Astrocyte (in vitro differentiated cells and primary cell): ENCODE measurements at places on chromosomes 13 and 19. TPM values are rescaled to one million over a fixed set of nuclear protein-coding genes. Genes with fewer than 3 reads are reported as not detected.

Gene CCDC169
- 0.62 and 0.98 TPM in 2 replicates for total RNA-seq

Gene IL11
- 183 and 202 TPM in 2 replicates for total RNA-seq

Gene CEBPA
- 0.45 and 0.50 TPM in 2 replicates for total RNA-seq

Gene ZNF627
- total RNA-seq, result 20.4 and 20.5 TPM in 2 replicates

Gene ADGRL1
- total RNA-seq, result 40.9 and 48.9 TPM in 2 replicates

Gene AP2S1
- total RNA-seq, result 262 and 278 TPM in 2 replicates

Gene NAPSA
- not detected in 2 replicates for total RNA-seq

Gene ZNF726
- total RNA-seq, result 0.54 and 0.89 TPM in 2 replicates

Gene TUBA3C
- not detected in 2 replicates for total RNA-seq

Gene PCDH17
- 0.70 and 2.1 TPM in 2 replicates for total RNA-seq

Gene SOX1
- not detected in 2 replicates for total RNA-seq

Gene AP1M2
- 1.7 and 4.5 TPM in 2 replicates for total RNA-seq

DNA sequence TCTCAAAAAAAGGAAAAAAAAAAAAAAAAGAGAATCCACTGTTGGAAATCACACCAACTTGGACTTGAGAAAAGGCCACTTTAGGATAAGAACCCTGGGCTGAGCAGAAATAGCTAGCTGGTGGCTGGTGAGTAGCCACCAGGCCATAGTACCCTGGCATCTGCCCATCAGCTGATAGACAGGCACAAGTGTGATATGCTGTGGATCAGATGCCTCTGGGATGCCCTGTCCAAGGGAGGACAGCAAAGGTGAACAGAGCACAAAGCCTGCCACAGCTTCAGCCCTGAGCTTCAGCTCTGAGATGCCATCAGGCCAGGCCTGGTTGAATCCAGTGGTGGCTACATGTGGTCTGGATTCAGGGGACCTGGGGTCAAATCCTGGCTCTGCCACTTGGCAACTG, 8.7 kb downstream of the SIRT2 start:
- H3K27ac ChIP-seq, result no peak overlapping the region
- H3K36me3 ChIP-seq, result peaks cover 7% of the 10 kb centered on the region
- no peaks in the 10 kb centered on the region for H3K27me3 ChIP-seq
- H3K4me1 ChIP-seq, result no peaks in the 10 kb centered on the region
- no peak for DNase-seq

DNA sequence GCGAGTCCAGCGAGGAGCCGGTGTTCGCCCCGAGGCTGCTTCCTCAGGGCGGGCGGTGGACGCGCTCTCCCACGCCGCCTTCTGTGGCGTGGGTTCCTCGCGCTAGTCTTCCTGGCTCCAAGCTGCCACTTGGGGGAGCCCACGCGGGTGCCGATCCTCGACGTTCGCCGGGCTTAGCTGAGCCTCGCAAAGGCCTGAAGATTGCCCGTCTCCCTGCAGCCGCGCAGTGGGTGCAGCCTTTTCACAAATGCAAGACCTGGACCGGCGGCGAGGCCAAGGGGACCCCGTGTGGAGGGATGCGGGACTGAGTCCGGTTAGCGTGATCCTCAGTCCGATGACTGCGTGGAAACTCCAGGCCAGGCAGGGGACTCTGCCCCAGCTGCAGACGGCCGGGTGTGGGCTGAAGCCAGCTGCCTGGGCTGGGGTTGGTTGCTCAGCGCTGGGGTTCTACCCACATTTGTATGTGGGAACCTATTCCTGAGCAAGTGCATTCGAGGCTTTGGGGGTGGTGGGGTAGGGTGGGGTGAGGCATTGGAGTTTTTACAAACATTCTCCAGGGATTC, 16.6 kb upstream of the LRP3 start:
- H3K4me3 ChIP-seq, result peak overlapping the region; percentile 48
- H3K4me1 ChIP-seq, result peaks cover 13% of the 10 kb centered on the region
- H3K27me3 ChIP-seq, result no peaks in the 10 kb centered on the region
- H3K36me3 ChIP-seq, result no peaks in the 10 kb centered on the region
- H3K27ac ChIP-seq, result peak overlapping the region; percentile 25
- DNase-seq, result no peak

- peak; percentile 16 for DNase-seq
- H3K27ac ChIP-seq, result no peak overlapping the region
- H3K4me3 ChIP-seq, result no peak overlapping the region
- H3K4me1 ChIP-seq, result no peaks in the 10 kb centered on the region
These were observed 14.6 kb downstream of the ZNF254 start for GRCh38 chr19:24101459-24102115.

GRCh38 chr13:78102121-78102677, 183.6 kb upstream of the EDNRB start:
- no peak overlapping the region for H3K4me3 ChIP-seq
- no peak overlapping the region for H3K27ac ChIP-seq
- H3K27me3 ChIP-seq, result no peaks in the 10 kb centered on the region
- H3K4me1 ChIP-seq, result no peaks in the 10 kb centered on the region
- peak; percentile 40 for DNase-seq
- no peaks in the 10 kb centered on the region for H3K36me3 ChIP-seq

GRCh38 chr19:43507880-43508279, 3.3 kb upstream of the PHLDB3 start:
- peaks cover 8% of the 10 kb centered on the region for H3K36me3 ChIP-seq
- H3K4me3 ChIP-seq, result no peak overlapping the region
- no peak for DNase-seq
- peaks cover 5% of the 10 kb centered on the region for H3K4me1 ChIP-seq
- no peaks in the 10 kb centered on the region for H3K27me3 ChIP-seq

GRCh38 chr19:54673222-54673621, 10.4 kb downstream of the LILRB4 start:
- H3K27ac ChIP-seq, result no peak overlapping the region
- no peak overlapping the region for H3K4me3 ChIP-seq
- no peaks in the 10 kb centered on the region for H3K36me3 ChIP-seq

DNA sequence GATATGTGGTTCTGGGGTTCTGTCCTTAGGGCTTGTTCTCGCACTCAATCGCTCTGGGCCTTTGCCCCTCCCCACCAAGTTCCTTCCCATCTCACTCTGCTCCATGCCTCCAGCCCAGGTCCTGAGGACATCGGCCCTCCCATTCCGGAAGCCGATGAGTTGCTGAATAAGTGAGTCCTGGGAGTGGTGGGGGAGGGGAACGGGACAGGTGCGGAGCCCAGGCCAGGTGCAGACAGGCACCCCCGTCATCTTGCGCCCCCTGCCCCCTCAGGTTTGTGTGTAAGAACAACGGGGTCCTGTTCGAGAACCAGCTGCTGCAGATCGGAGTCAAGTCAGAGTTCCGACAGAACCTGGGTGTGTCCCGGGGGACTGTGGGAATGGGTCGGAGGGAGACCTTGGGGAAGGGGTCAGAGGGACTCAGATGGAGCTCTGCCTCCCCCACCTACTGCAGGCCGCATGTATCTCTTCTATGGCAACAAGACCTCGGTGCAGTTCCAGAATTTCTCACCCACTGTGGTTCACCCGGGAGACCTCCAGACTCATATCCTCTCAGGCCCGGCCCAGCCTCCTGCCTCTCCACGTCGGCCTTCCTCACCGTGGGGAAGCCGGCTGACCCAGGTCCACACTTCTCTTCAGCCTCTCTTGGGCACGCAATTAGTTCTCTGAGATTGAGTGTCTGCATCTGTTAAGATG, 10.1 kb downstream of the FUZ start:
- H3K36me3 ChIP-seq, result peaks cover 14% of the 10 kb centered on the region
- no peaks in the 10 kb centered on the region for H3K4me1 ChIP-seq
- no peak for DNase-seq
- no peak overlapping the region for H3K27ac ChIP-seq

DNA sequence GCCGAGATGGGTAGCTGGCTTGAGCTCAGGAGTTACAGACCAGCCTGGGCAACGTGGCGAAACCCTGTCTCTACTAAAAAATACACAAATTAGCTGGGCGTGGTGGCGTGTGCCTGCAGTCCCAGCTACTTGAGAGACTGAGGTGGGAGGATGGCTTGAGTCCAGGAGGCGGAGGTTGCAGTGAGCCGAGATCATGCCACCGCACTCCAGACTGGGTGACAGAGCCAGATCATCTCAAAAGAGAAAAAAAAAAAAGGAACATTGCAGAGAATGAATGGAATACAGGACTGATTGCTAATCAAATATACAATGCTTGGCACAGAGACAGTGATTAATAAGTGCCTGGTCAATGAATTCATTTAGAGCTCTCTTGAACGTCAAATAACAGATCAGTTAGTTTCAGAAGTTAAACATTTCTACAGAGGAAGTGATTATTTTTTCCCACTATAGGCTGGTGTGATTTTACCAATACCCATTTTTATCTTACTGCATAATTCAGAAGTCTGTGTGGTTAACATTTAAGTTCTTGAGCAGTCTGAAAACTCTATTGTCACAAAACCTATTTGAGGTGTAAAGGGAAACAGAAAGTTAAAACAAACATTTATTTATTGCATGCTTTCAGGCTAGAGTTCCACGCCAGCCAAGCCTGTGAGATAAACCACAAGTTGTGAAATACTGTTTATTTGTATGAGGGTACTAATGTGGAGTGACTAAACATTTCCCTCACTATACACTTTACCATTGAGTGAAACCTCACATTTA, 7.7 kb upstream of the TBC1D4 start:
- peak; percentile 75 for DNase-seq
- H3K27me3 ChIP-seq, result no peaks in the 10 kb centered on the region
- H3K4me3 ChIP-seq, result no peak overlapping the region
- no peak overlapping the region for H3K27ac ChIP-seq
- H3K4me1 ChIP-seq, result peaks cover 23% of the 10 kb centered on the region
- no peaks in the 10 kb centered on the region for H3K36me3 ChIP-seq

DNA sequence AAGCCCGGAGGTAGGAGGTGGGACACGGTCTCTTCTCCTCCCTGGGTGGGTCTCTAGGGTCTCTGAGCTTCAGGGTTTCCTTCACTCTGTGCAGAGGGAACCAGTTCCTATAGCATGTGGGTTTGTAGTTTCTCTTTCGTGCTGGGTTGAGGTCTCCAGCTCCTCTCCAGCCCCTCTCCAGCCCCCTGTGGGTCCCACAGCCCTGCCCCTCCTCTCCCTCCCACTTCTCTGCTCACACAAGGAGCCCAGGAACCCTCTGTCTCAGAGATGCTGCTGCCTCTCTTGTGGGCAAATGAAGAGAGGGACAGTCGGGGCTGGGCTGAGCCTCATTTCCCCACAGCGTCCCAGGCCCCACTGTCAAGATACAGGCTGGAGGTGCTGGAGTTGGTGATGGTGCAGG, 1.4 kb downstream of the SIGLEC7 start:
- no peaks in the 10 kb centered on the region for H3K4me1 ChIP-seq
- H3K4me3 ChIP-seq, result no peak overlapping the region
- no peak for DNase-seq
- H3K27me3 ChIP-seq, result no peaks in the 10 kb centered on the region
- H3K27ac ChIP-seq, result no peak overlapping the region
- no peaks in the 10 kb centered on the region for H3K36me3 ChIP-seq

DNA sequence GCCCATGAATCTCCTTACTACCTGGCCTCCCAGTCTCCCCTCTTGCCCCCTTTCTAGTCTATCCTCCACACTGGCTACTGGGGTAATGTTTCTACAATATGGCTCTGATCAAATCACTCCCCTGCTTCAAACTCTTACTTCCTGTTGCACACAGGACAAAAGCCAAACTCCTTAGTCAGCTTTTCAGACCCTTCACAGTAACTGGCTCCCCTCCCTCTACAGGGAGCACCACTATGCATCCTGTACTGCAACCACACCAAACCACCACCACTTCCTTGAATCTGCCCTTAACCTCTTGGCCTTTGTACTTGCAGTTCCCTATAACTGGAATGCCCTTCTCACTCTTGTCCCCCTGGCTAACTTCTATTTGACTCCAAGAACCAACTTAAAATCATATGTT, 32.2 kb downstream of the DEDD2 start:
- peak; percentile 22 for DNase-seq
- H3K36me3 ChIP-seq, result no peaks in the 10 kb centered on the region
- peaks cover 13% of the 10 kb centered on the region for H3K27me3 ChIP-seq
- H3K4me1 ChIP-seq, result peaks cover 7% of the 10 kb centered on the region
- H3K27ac ChIP-seq, result no peak overlapping the region
- no peak overlapping the region for H3K4me3 ChIP-seq

GRCh38 chr19:37994823-37995130, 87.8 kb downstream of the SIPA1L3 start:
- no peaks in the 10 kb centered on the region for H3K27me3 ChIP-seq
- no peak overlapping the region for H3K4me3 ChIP-seq
- H3K4me1 ChIP-seq, result peaks cover 29% of the 10 kb centered on the region
- no peak overlapping the region for H3K27ac ChIP-seq
- no peaks in the 10 kb centered on the region for H3K36me3 ChIP-seq

- no peak for DNase-seq
- no peaks in the 10 kb centered on the region for H3K27me3 ChIP-seq
- H3K4me3 ChIP-seq, result no peak overlapping the region
- no peaks in the 10 kb centered on the region for H3K36me3 ChIP-seq
- H3K4me1 ChIP-seq, result no peaks in the 10 kb centered on the region
These were observed 41.0 kb upstream of the SOX21 start for GRCh38 chr13:94753327-94753726.

GRCh38 chr19:5154129-5154798, 185.4 kb downstream of the KDM4B start:
- no peaks in the 10 kb centered on the region for H3K27me3 ChIP-seq
- H3K36me3 ChIP-seq, result no peaks in the 10 kb centered on the region
- no peaks in the 10 kb centered on the region for H3K4me1 ChIP-seq
- no peak overlapping the region for H3K27ac ChIP-seq
- DNase-seq, result no peak

- H3K27ac ChIP-seq, result no peak overlapping the region
- H3K27me3 ChIP-seq, result no peaks in the 10 kb centered on the region
- no peak overlapping the region for H3K4me3 ChIP-seq
- no peaks in the 10 kb centered on the region for H3K36me3 ChIP-seq
These were observed 67.3 kb downstream of the PCDH17 start for GRCh38 chr13:57698851-57699250.

- peak; percentile 31 for DNase-seq
- H3K27ac ChIP-seq, result no peak overlapping the region
These were observed 209.3 kb downstream of the KCNRG start for GRCh38 chr13:50224534-50224933.

DNA sequence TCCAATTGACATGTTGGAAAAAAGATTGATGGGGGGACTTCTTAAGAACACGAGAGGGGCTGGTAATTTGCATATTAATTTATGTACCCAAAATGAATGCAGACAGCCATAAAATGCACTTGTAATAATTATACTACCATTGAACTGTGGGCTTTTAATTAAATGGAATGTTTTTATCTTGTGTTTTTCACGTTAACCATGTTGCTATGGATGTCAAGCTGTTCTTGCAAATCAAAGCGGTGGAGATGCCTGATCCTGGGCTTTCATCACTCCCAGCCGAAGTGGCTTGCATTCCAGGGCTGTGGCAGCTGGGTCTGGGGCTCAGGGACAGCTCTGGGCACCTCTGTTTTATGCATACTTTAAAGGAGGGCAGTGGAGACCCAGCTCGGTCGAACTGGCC, 179.4 kb upstream of the TMTC4 start:
- no peak overlapping the region for H3K27ac ChIP-seq
- no peak overlapping the region for H3K4me3 ChIP-seq
- H3K4me1 ChIP-seq, result no peaks in the 10 kb centered on the region
- DNase-seq, result no peak
